Motor neuron (in vitro differentiated cells): ENCODE measurements at places on chromosomes 16 and 17.

- ATAC-seq = no peak
Measured at GRCh38 chr16:89269805-89270665, 52.5 kb downstream of the ZNF778 start.

DNA sequence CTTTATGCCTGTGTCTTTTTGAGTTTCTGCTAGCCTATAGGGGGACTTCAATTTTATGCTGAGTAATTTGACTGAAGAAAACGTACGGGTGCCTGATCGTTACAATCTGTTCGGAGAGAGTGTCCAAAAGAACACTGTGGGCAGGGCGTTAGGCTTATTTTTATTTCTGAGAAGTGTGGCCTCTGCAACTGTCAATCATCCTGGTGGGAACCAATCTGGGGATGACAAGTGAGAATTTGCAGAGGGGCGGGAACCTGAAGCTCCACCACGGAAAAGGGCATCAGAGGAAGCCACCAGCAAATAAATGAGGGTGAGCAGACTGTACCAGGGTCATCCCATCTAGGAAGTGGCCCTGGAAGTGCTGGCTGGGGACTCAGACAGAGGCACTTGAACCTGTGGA is 12.0 kb upstream of the CDYL2 start:
- ATAC-seq = no peak

DNA sequence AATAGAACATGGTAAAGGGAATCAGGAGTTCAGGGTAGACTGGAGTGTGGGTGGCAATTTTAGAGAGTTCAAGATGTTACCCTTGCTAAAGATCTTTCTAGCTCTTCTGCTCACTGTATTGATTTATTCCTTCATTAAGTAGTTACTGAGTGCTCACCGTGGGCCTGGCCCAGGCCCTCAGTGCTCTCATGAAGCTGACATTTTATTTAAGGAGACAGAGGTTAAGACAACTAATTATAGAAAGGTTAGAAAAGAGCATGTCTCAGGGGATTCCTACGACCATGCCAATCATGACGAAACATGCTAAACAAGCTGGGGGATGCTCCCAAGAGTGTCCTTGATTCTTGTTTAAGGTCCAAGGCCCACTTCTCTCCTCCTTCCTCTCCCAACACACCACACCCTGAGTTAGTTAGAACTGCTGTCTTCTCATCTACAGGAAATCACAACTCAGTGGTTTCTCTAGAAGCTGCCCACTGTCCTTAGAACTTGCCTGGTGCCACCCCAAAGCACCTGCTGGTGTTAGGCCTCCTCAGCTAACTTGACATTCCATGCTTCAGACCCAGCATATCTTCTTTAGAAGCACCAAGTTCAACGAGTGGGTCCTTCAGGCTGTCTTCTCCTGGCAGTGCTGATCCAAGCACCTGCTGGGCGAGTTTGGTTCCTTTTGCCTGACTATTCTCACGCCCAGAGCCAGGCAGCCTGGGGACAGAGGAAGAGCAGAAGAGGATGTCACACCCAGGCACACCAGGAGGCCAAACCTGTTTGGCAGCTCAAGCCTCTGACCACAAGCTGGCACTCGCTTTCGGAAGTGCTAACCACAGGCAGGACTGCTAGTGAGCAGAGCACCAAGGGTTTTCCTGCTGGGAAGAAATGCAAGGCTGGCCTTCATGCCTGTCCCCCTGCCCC is 79.0 kb downstream of the GAS7 start:
- ATAC-seq = no peak

- ATAC-seq = peak; percentile 63
Measured at GRCh38 chr16:2443555-2443954, 14.3 kb downstream of the CCNF start.

DNA sequence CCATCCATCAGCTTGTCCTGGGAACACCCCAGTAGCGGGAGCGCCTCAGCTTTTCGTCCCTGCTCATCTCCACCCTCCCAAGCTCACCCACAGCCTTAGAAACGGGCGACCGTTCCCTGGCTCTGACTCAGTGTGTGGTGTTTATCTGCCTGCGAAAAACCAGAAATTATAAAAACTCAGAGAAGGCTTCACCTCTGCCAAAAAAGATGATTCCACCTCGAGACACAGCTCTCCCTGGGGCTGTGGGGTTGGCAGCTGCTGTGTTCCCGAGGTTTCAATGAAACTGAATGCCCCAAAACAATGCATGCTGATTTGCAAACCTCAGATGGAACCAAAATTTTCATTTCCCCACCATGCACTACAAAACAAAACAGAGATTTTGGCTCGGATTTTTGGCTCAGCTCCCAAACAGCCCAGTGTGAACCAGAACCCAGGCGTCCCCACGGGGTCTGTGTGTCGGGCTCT is 62.4 kb upstream of the MED9 start:
- ATAC-seq = no peak

DNA sequence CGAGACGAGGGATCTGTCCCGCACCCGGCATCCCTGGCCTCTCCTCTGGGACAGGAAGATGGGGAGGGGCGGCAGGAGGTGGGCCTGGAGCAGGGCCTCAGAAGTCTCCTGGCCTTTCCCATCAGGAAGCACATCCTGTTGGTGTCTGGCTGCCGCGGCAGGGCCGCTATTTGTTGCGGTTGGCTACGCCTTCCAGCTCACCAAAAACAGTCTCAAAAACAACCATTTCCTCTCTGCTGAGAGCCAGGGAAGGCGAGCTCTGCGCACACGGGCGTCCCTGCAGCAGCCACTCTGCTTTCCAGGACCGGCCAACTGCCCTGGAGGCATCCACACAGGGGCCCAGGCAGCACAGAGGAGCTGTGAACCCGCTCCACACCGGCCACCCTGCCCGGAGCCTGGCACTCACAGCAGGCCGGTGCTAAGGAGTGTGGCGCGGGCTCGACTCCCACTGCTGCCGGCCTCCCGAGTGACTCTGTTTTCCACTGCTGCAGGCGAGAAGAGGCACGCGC is at the start of gene TMEM204:
Gene TMEM204 (plus strand): TSS at position 224 of the 509 bp plus-strand sequence. CDS start 610 bp downstream, outside the sequence.
- no peak for ATAC-seq

GRCh38 chr17:48160177-48161081 is 52.9 kb downstream of the SNX11 start:
- ATAC-seq = no peak

DNA sequence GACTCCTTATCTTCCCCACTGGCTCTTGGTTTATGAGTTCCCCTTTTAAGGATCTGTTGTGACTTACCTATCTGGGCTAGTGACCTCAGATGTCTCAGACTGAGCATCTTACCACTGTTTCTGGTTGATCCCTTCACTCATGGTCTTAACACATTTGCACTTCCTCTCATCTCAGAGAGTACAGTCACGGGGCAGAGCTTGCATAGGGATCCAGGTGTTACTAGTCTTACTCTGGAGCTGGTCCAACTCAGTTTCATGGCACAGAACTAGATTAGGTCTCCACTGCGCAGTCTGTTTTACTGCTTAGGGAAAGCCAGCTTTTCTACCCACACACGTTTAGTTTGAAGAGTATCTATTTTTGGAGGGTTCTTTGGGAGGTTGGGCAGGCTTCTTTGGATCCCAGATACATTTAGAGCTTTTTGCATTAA is 10.2 kb downstream of the GABARAPL2 start:
- no peak for ATAC-seq

GRCh38 chr17:3534881-3535252 is 22.7 kb downstream of the TRPV3 start:
- peak; percentile 47 for ATAC-seq

DNA sequence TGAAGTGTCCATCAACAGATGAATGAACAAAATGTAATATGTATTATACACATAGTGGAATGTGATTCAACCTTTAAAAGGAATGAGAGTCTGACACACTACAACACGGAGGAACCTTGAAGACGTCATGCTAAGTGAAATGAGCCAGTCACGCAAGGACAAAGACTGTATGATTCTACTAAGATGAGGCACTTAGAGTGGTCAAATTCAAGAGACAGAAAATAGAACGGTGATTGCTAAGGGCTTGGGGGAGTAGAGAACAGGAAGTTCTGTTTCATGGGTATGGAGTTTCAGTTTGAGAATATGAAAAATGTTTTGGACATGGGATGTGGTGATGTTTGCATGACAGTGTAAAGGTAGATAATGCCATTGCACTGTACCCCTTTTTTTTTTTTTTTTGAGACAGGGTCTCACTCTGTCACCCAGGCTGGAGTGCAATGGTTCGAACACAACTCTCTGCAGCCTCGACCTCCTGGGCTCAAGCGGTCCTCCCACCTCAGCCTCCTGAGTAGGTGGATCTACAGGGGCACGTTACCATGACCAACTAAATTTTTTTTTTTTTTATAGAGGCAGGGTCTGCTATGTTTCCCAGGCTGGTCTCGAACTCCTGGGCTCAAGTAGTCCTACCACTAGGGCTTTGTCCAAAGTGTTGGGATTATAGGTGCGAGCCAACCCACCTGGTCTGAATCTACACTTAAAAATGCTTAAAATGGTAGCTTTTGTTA is 2.9 kb upstream of the CCDC102A start:
- ATAC-seq = no peak

GRCh38 chr17:31918701-31919128 is 17.2 kb upstream of the UTP6 start:
- ATAC-seq = no peak

GRCh38 chr16:30131869-30132475 is 9.0 kb upstream of the MAPK3 start:
- no peak for ATAC-seq

- no peak for ATAC-seq
Measured at GRCh38 chr17:31130286-31131224, 35.8 kb downstream of the NF1 start.

DNA sequence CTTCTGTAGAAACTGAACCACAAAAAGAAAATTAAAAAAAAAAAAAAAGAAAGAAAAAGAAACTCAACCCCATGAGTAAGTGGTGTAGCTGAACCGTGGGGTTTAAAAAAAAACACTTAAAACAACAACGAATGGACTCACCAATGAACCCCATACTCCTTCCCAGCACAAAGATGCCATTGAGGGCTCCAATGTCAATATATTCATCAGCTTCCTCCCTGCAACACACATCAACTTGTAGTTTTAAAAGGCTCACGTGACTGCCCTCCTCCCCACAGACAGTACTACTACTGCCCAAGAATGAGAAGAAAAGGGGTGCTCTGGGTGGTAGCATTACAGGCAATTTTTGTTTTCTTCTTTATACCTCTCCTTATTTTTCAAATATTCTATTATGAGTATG is 3.3 kb upstream of the KLHL11 start:
- ATAC-seq = no peak

DNA sequence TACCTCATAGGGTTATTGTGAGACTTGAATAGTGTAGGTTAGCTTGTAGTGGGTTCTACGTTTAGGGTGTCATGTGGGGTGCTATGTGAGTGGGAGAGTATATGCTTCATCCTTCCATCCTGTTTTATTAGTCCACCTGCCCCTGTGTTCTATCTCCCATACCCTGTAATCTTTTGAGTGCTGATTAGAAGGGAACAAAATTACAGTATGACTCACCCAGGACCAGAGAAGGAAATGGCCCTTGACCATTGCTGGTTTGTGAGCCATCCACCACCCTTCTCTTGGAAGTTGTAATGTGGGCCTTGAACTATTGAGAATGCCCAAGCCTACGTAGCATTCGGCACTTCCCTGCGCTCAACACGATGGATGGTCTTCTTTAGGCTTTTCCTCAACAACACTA is 17.1 kb downstream of the SAP30BP start:
- no peak for ATAC-seq

GRCh38 chr17:7296189-7296861 is 1.9 kb upstream of the YBX2 start:
- peak; percentile 52 for ATAC-seq

DNA sequence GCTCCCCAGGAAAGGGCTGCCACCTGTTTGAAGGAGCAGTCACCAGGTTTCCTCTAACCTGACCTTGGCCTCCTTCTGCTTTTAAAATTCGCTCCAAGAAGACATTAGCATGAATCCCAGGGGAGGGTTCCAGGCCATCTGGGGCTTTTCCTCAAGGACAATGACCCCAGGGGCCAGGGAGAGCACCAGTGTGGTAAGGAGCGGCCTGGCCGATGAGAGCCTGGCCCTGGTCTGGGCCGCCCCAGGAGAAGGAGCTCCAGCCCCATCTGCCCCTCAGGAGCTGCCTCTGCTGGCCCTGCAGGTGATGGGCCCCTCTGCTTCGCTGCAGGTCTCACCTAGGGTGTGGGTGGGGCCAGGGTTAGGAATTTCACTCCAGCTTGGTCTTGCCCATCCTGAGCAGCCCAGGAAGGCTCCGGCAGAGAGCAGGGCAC is 209.2 kb upstream of the TNRC6C start:
- no peak for ATAC-seq

DNA sequence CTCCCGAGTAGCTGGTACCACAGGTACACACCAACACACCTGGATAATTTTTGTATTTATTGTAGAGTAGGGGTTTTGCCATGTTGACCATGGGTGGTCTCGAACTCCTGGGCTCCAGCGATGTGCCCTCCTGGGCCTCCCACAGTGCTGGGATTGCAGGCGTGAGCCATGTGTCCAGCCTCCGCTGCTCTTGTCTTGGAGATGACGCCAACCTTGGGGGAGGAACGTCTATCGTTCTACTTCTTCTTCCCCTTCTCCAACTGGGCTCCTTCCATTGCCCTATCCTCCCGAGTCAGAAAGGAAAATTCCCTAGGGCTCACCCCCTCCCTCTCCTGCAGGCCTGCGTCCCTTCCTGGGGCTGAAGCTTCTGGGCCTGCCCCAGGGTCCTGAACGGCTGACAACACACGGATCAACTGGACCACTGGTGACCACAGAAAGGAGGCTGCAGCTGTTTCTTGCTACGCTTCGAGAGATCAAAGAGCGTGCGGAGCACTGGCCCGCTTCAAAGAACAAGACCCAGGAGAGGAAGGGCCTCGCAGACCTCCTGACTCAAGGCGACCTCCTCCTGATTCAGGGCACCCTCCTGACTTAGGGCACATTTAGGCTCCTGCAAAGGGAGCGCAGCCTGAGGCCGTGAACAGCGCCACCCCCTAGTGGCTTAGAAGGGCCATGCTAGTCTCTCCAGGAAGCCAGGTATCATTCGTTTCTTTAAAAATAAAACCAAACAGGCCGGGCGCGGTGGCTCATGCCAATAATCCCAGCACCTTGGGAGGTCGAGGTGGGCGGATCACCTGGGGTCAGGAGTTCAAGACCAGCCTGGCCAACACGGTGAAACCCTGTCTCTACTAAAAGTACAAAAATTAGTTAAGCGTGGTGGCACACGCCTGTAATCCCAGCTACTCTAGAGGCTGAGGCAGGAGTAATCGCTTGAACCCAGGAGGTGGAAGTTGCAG is 48.5 kb upstream of the HELZ start:
- ATAC-seq = peak; percentile 90

DNA sequence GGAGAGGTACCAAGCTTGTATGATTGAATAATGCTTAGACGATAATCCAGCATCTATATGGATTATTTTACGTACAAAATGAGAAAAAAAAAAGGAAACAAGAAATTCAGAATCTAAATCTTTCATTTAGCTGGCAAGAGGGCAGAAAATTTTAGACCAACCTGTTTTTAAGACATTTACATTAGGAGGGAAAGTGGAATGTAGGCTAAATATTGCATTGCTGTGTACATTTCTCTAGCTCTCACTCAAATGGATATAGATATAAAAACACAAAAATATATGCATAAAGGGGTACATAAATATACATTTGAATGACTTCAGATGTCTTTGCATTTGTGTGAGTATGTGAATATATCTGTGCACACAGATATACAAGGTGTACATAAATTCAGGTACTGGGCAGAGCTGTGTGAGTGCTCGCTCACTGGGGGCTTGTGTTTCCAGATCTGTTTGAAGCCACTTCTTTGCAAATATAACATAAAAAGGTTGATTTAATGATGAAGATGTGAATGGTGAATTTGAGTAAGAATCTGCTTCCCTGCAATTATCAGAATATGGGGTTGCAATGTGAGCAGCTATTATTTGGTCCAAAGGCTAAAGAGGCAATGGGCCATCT is 14.2 kb upstream of the ZFHX3 start:
- ATAC-seq = no peak
